CD8-positive, alpha-beta memory T cell (primary cell): ENCODE measurements at places on chromosomes 5 and 9. TPM values are rescaled to one million over a fixed set of nuclear protein-coding genes. Genes with fewer than 3 reads are reported as not detected.

The ROPN1L gene
- 0.22 TPM for total RNA-seq

DNA sequence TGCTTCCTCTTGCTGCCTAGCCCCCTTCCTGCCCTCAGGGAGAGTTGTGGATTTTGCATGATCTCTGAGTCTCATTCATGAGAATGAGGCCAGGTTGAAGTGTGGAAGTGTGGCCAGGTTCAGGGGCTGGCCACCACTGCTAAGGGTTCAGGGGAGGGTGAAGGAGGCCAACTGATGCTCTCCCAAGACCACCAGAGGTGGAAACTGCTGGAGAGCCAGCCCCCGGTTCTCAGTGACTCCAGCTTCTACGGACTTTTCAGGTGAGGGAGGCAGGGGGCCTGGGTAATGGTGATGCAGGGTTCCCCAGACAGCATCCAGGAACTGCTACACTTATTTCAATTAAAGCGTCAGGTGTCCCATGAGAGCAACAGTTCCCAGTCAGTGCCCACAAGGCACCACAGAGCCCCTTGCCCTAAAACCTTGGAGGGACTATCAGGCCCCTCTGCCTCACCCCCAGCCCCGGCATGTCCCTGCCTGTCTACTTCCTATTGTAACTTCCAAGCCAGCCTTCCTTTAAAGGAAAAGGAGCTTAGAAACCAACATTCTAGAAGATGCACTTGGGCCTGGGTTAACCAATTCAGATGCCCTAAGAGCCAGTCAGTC lies 50.1 kb downstream of the AMBP start:
- H3K27me3 ChIP-seq: no peaks in the 10 kb centered on the region
- H3K27ac ChIP-seq: no peak overlapping the region
- no peaks in the 10 kb centered on the region for H3K4me1 ChIP-seq
- DNase-seq: no peak

The SLC35D2 gene
- total RNA-seq: 8.3 TPM

DNA sequence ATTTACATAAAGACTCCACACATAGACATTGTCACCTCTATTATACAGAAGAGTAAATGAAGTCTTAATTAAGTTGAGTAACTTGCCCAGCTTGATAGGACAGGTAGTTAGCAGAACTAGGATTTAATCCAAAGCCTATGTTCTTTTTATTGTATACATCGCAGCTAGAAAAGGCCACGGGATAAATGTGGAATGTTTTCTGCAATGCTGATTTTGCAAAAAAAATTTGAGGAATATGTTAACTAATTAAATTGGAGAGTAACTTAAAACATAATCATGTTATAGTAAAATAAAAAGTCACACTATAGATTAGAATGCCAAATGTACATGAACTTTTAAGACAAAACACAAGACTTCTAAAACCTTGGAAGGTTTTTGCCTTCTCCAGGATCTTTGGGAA lies 41.1 kb downstream of the POLK start:
- peaks cover 9% of the 10 kb centered on the region for H3K36me3 ChIP-seq
- no peak overlapping the region for H3K27ac ChIP-seq
- no peaks in the 10 kb centered on the region for H3K4me1 ChIP-seq
- DNase-seq: no peak

The ZFYVE16 gene
- 13.8 TPM for total RNA-seq

DNA sequence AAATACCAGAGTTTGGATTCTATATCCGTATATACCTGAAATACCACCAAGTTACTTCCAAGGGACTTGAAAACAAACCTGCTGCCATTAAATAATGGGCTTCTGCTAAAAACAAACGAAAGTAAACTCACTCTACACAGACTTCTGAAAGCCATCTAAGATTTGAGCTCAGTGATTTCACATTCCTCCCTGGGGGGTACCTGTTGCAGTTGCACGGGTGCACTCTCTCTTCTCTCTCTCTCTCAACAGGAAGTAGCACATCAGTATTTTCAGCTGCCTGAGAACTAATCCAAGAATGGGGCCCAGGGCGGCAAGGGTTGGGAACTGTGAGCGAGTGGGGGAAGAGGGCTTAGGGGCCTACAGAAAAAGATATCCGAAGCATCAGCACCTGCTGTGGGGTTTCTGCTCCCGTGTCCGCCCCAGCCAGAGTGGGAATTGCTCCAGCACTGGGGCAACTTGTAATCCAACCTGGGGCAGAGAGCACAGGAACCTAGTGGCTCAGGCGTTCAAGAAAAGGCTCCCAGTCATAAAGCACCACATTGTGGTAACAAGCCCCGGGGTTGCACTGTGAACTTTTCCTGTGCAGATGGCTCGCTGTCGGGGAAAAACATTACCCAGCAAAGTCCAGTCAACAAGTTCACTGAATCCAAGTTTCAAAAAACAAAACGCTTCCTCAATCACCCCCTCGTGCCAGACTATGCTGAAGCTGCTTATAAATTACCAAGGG lies 99.8 kb downstream of the EFNA5 start:
- H3K36me3 ChIP-seq: no peaks in the 10 kb centered on the region
- H3K27me3 ChIP-seq: no peaks in the 10 kb centered on the region
- peaks cover 14% of the 10 kb centered on the region for H3K4me1 ChIP-seq
- DNase-seq: no peak

GRCh38 chr5:42886635-42887034 lies 74.9 kb upstream of the SELENOP start:
- no peaks in the 10 kb centered on the region for H3K4me1 ChIP-seq
- no peak overlapping the region for H3K4me3 ChIP-seq
- no peak overlapping the region for H3K27ac ChIP-seq
- DNase-seq: no peak

GRCh38 chr9:24479361-24480059 lies 66.2 kb downstream of the IZUMO3 start:
- no peaks in the 10 kb centered on the region for H3K4me1 ChIP-seq
- no peaks in the 10 kb centered on the region for H3K27me3 ChIP-seq
- H3K36me3 ChIP-seq: no peaks in the 10 kb centered on the region
- H3K27ac ChIP-seq: no peak overlapping the region
- no peak for DNase-seq

DNA sequence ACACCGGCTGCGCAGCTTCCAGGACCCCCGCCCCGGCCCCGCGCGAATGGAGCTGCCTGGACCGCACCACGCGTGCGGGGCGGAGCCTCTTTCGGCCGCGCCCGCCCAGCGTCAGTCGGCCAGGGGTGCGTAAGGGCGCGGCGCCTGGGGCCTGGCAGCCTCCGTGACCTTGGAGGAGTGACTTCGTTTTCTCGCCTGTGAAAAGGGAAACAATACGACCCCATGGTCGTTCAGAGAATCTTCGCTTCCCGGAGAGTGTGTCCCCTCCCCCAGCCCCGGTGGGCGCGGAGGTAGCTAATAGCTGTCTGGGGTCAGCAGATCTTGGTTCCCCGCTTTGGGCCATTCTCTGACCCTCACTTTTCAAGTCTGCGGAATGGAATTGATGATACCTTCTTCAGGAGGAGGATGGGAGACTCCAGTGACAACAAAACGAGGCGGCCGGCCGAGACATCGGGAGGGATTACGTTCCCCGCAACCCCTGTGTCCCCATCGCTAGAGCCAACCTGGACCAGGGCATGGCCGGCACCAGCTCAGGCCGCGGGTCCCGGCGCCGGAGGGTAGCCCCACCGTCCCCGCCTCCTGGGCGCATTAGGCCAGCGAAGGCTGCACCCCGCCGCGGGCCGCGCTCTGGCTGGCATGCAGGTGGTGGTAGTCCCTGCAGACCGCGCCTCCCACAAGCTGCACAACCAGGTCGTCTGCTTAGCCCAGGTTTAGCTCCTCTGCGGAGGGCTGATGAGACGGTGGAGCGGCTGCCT lies 5.5 kb upstream of the CDHR2 start:
- no peaks in the 10 kb centered on the region for H3K27me3 ChIP-seq
- H3K4me3 ChIP-seq: peak overlapping the region; percentile 92

DNA sequence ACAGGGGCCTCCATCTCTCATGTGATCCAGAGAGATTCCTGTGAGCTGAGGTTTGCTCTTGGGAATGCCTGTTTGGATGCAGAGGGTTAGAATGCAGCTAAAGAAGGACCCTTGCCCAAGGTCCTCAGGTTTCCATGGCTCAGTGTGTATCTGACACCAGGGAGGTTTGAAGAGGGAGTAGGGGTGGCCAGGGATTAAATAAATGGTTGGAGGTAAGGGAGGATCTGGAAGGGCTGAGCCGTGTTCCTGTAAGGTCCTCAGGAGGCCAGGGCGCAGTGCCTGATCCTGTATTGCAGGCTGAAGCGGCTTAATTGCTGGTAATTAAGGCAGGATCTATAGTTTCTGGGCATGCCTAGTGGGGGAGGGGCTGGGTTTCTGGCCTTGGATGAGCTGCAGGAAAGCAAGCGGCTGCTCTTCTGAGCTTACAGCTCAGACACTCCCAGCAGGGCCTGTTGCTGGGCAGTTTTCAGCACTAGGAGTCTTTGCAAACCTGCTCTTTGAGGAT lies 41.5 kb upstream of the MAP1B start:
- no peaks in the 10 kb centered on the region for H3K27me3 ChIP-seq
- no peak overlapping the region for H3K27ac ChIP-seq
- H3K36me3 ChIP-seq: no peaks in the 10 kb centered on the region

- no peak overlapping the region for H3K4me3 ChIP-seq
- no peaks in the 10 kb centered on the region for H3K36me3 ChIP-seq
Measured at GRCh38 chr5:68757006-68757405, 336.8 kb upstream of the SLC30A5 start.

GRCh38 chr5:174724484-174725260 lies at the start of gene MSX2:
MSX2 (plus strand) TSS chr5:174724582; CDS start chr5:174724660, 78 bp downstream.
- H3K36me3 ChIP-seq: no peaks in the 10 kb centered on the region
- peaks cover 28% of the 10 kb centered on the region for H3K27me3 ChIP-seq
- no peak within 1 kb of the TSS for H3K4me3 ChIP-seq
- H3K27ac ChIP-seq: no peak within 1 kb of the TSS
